ENCODE measurements at places on chromosomes 4 and X.

- no peak for DNase-seq
Measured at GRCh38 chr4:173515458-173515857, 14.6 kb downstream of the HAND2 start.

- DNase-seq, result no peak
Measured at GRCh38 chr4:37023504-37023903, 221.0 kb upstream of the NWD2 start.

DNA sequence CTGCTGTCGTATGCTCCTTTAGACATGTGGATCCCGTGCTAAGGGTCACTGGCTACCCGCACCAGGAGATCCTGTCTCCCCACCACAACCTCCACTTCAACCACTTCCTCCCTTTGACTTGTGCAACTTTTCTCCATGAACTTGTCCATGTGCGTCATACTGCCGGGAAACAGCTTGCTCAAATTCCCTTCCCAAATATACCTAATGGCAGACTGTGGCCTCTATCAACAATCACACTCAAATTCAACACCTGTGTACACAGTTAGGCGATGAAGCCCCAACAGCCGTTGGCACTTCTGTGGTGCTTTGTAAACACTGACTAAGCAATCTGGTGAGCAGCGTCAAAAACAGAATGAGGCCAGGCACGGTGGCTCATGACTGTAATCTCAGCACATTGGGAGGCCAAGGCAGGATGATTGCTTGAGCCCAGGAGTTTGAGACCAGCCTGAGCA is 49.5 kb downstream of the CD99L2 start:
- no peak for DNase-seq

- DNase-seq, result no peak
Measured at GRCh38 chrX:119015407-119016237, 41.2 kb downstream of the LONRF3 start.

DNA sequence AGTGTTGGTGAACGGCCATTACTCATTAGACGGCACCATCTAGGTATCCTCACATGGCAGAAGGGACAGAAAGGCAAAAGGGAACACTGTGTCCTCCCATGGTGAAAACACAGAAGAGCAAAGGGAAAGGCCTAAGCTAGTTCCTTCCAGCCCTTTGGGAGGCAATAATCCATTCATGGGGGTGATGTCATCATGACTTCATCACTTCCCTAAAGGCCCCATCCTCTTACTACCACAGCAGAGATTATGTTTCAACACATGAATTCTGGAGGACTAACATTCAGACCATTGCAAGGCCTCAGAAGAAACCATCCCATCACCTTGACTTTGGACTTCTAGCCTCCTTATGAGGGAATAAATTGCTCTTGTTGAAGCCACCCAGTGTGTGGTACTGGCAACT is 238.2 kb downstream of the MGST2 start:
- no peak for DNase-seq

DNA sequence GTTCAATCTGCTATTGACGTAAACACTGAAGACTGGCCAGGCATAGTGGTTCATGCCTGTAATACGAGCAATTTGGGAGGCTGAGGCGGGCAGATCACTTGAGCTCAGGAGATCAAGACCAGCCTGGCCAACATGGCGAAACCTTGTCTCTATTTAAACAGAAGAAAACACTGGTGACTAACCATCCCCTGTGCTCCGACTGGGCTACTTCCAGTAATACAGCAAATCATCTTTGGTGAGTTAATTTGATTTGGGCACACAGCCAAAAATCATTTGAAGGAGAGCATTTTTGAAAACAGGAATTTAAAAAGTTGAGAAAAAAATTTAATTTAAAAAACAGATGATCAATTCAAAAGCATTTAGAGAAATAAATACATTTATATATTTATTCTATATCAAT is 52.0 kb downstream of the SEC24D start:
- DNase-seq, result no peak

DNA sequence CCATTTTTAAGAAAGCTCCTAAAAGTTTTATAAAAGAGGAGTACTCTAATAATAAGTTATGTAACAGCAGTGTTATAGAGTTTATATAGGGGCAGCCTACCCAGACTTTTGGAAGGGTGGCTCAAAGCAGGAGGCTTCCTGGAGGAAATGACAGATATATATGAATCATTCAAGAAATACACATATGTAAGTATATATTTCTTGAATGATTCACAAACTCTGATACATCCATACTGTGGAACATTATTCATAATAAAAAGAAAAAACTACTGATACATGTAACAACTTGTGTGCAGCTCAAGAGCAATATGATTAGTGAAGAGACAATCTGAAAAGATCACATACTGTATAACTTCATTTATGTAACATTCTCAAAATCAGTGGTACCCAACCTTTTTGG is 166.2 kb downstream of the WDFY3 start:
- DNase-seq, result no peak

Measured in hippocampal formation (tissue), 2 donors.